ENCODE measurements at places on chromosomes 3 and 15.

DNA sequence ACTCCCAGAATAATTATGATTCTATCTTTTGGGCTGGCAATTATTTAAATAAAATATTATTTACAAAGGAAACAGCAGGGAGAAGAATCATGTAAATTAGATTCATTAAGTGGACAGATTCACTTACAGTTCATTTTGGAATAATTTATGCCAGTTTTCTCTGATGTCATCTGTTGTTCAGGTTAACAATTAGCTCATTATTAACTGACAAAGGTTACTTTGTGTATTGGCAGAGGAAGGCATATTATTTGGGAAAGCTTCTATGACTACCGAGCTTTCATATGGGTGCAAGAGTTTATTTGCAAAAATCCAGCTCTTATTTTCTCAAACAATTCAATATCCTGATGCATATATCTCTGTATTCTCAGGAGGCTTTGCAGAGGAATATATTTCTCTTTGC, 224.4 kb downstream of the CHST2 start:
- DNase-seq: no peak

DNA sequence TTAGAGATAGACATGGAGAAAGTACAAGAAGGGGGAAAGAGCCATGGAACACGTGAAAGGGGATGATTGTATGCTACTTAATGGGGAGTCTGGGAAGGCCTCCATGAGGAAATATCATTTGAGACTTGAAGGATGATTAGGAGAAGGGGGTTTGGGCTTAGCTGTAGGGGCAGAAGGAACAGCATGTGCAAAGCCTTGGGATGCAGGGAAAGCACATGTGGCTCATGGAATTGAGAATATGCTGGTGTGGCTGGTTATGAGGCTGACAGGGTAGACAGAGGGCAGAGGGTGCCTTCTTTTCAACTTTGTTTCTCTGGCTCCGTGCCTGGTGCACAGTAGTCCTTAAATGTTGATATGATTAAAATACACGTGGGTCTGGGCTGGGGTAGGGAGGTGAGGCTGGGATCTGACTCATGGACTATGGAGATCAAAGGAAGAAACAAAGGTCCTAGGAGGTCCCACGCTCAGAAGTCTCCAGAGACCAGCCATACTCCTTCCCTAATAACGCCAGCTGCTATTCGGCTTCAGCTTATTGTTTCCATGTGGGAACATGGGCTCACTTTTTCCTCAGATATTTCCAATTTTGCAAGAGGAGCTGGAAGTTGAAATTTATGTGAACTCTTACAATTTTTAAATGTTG, 1.1 kb downstream of the GTF2E1 start:
- DNase-seq: no peak

GRCh38 chr15:94047566-94047965, 183.8 kb upstream of the MCTP2 start:
- no peak for DNase-seq

GRCh38 chr15:31325595-31326155, 960 bp upstream of the KLF13 start:
- DNase-seq: no peak

- no peak for DNase-seq
Measured at GRCh38 chr15:77670558-77671361, 38.0 kb upstream of the LINGO1 start.

GRCh38 chr3:29475305-29475840, 194.5 kb downstream of the RBMS3 start:
- no peak for DNase-seq

- DNase-seq: no peak
Measured at GRCh38 chr15:67114046-67114445, 48.6 kb downstream of the SMAD3 start.

GRCh38 chr3:14957925-14958324, 10.5 kb downstream of the NR2C2 start:
- DNase-seq: no peak

GRCh38 chr3:72412340-72412956, 435.8 kb downstream of the SHQ1 start:
- no peak for DNase-seq

GRCh38 chr15:83489690-83490089, 42.5 kb downstream of the SH3GL3 start:
- no peak for DNase-seq

- no peak for DNase-seq
Measured at GRCh38 chr3:98013411-98014267, 21.5 kb downstream of the GABRR3 start.

- DNase-seq: peak; percentile 26
Measured at GRCh38 chr15:44711743-44712345, 527 bp downstream of the B2M start.

- no peak for DNase-seq
Measured at GRCh38 chr3:189570916-189571315, 60.3 kb upstream of the TP63 start.

- DNase-seq: peak; percentile 34
Measured at GRCh38 chr3:123143669-123144411, 57.9 kb upstream of the SEC22A start.

DNA sequence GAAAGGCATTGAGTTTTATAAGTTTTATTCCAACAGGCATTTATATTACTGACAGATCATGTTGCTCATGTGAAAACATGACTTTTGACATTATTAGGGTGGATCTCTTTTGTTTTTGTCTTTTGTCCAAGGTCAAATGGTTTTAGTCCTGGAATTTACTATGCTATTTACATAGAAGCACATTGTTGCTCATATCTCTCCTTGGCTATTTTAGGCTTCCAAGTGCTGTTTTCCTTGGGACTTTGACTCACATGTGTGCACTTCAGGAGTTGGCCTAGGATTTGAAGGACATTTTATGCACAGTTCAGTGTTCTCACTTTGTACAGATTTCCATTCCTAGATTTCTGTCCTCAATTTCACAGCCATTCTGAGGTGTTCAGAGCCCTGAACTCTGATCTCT, 225.7 kb downstream of the PYDC2 start:
- DNase-seq: no peak

GRCh38 chr15:57472861-57473260, 96.6 kb downstream of the CGNL1 start:
- peak; percentile 29 for DNase-seq

DNA sequence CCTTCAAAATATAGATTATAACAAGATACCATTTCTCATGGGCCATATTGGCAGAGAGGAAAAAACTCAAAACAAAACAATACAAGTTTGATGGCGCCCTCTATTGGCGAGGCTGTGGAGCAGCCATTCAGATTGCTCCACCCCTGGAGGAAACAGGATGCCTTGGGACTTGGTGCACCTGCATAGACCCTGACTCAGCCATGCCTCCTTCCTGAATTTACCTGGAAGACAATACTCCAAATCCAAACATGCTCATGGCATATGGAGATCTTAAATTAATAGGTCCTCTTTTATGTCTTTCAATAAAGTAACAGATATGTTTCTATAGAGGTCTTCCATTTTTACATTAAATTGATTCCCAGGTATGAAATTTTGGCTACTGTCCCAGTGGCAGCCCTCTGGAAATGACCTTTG, 90.0 kb downstream of the APBA2 start:
- peak; percentile 62 for DNase-seq

DNA sequence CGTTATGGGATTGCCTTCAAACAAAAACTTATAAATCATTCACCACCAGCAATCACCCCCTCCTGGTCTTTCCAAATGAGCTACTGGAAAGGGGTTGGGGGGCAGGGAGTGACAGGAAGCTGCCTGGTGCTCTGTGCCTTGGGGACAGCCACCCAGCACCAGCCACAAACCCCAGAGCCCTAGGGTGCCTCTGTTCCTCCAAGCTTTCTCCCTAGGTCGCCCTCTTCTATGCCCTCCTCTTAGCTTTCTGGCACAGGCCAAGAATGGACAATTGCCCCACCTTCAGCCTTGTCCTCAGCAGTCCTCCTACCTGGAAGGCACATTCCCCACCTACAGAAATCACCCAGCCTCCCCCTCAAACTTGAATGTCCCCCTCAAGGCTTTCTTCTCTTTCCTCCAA, 3.3 kb downstream of the OXTR start:
- no peak for DNase-seq

DNA sequence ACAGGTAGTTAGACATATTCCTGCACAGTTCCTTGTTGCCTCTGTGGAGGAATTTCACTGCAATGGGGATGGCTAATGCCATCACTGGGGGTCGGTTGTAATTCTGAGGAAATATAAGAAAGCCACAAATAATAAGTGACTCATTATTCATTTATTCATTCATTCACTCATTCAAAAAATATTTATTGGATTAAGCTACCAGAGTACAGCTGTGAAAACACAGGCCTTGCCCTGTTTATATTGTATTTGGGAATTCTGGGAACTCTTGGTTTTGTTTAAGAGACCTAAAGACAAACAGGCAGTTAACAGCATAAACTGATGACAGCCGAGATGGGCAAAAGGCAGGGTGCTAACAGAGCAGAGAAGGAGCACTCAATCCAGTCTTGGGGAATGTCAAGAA, 23.6 kb downstream of the PTX3 start:
- DNase-seq: peak; percentile 89

DNA sequence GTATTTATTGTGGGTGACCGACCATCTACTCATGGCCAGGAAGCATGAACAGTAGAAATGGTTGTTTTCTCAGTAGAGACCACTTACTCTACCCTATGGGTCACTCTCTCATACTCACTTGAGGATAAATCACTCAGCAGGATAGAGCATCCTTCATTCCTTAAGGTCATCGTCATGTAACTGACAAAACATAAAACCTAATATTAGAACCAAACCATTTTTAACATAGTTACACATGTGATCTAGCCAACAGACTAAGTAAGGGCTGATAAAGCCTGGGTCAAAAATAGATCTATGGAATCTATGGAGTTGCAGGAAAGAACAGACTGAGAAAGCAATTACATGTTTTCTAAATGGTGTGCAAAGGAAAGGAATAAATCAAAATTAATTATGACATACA, 769.1 kb downstream of the NTRK3 start:
- peak; percentile 4 for DNase-seq

DNA sequence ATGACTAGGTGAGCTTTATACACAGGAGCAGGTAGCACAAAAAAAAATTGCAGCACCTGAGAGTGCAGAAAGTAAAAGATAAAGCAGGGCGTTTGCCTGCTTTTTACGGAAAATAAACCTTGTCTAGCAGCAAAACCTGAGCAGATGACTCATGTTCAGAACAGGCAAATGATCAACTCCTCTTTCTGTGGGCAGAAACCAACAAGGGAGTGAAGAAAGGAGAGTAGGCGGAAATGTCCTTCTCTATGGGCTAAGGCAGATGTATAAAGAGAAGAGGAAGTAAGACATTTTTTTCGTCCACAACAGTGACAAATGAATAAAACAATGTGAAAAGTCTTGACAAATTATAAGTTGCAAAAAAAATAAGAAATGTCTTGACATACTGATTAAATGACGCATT, 24.5 kb upstream of the GMNC start:
- DNase-seq: no peak

DNA sequence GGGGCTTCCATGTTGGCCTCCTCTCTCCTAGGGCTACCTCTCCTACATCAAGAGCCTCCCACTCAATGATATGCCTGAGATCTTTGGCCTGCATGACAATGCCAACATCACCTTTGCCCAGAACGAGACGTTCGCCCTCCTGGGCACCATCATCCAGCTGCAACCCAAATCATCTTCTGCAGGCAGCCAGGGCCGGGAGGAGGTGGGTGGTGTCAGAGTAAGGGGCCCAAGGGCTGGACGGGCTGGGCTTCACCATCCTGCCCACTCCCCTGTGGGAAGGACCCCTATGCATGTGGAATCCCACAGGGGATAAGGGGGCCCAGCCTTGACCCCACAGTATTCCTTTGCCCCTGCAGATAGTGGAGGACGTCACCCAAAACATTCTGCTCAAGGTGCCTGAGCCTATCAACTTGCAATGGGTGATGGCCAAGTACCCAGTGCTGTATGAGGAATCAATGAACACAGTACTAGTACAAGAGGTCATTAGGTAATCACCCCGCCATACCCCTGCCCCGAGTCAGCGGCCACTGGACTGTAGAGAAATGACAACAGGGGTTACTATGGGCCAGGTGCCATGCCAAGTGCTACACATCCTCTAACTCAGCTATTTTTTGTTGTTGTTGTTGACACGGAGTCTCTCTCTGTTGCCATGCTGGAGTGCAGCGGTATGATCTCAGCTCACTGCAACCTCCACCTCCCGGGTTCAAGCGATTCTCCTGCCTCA, 47.1 kb downstream of the SEMA3G start:
- no peak for DNase-seq

DNA sequence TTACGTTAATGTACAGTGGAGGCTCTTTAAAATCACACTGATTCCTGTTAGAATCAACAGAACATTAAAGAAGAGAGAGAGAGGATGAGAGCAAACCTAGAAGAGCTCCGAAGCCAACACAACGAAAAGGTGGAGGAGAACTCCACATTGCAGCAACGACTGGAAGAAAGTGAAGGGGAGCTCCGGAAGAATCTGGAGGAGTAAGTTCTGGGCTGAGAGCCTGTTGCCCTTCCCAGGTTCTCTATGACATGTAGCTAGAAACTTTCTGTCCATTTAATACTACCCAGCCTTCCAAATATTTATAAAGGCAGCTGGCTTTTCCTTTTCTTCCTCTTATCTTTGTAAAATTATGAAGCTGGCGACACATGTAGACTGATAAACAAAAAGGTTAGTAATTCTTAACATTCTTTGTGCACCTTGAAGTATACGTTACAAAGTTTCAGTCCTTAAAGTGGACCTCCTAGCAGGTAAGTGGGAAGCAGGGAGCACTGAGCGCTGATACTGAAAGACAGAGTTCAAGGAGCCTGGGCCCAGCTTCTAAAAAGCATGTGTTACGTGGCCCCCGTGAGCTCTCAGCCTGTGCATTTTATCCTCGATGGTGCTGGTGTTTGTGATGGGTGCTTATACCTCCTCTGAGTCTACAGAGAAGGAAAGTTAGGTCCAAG, 75.9 kb downstream of the CGNL1 start:
- DNase-seq: no peak

- DNase-seq: no peak
Measured at GRCh38 chr3:99470841-99471240, 167.6 kb upstream of the COL8A1 start.

DNA sequence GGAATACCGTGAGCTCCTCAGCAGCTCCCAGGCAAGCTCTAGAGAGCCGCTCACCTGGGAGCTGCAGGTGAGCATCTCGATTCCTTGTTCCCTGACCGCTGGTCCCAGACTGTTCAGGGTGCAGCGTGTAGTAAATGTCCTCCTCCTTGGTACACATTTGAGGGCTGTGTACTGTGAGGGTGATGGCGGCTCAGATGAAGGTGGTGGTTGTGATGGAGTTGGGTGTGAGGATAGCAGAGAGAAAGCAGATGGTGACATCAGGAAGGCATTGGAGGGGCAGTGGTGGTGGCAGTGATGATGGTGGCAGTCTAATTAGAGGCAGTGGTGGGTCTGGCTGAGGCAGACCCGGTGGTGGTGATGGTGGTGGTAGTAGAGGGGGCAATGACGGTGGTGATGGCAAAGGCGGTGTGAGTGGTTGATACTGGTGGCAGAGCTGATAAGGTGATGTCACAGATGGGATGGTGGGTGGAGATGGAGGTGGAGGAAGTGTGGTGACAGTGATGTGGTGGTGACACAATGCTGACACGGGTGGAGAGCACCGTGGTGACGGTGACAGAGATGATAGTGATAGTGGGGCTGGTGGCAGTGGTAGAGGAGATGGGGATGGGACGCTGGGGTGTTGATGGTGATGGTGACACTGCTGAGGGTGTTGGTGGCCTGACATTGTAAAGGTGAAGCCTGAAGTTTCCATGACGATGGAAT, at the start of gene DNAJB8:
DNAJB8 (minus strand) TSS at position 51 of the 702 bp plus-strand sequence. CDS start 3,645 bp downstream, outside the sequence.
- DNase-seq: no peak

- DNase-seq: no peak
Measured at GRCh38 chr15:40110866-40111550, 2.3 kb upstream of the BMF start.

Data from EL (cell line).